Left colon (tissue), 2 donors: ENCODE measurements at places on chromosomes 6 and 20.

- no peak for DNase-seq
Measured at GRCh38 chr20:11796026-11796425, 121.7 kb upstream of the BTBD3 start.

GRCh38 chr6:22943327-22943726 is 374.0 kb downstream of the HDGFL1 start:
- DNase-seq, result no peak

DNA sequence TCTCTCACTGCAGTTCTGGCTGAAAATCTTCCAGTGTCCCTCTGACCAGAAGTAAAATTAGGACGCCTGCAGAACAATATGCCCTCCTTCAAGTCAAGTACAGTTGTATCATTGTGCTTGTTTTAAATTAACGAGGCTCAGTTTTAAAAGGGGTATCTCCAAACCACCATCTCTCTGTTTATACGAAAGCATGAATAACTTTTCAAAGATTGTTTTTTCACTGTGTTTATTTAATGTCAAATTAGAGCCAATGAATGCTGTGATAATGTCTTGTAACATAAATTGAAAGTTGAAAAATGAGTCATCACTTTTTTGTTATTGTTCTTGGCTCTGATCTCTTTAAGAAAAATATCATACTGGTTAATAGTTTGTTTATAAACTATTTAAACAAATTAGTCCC is 230.7 kb upstream of the THEMIS start:
- DNase-seq, result no peak

DNA sequence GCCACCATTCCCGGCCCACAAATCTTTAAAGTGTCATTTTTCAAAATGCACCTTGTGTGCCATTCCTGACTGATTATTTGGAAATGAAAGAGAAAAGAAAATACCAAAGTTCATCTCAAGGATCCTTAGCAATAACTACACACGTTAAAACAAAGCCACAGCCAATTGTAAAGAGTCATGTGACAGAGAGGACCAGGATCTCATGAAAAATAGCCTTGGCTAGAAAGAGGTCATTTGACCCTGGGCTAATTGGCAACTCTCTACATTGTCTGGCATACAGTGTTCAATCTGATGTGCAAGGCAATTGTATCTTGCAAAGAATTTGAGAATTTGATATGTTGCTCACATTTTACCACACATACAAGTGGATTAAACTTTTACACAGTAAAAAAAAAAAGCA is 31.6 kb upstream of the HLA-G start:
- DNase-seq, result no peak

DNA sequence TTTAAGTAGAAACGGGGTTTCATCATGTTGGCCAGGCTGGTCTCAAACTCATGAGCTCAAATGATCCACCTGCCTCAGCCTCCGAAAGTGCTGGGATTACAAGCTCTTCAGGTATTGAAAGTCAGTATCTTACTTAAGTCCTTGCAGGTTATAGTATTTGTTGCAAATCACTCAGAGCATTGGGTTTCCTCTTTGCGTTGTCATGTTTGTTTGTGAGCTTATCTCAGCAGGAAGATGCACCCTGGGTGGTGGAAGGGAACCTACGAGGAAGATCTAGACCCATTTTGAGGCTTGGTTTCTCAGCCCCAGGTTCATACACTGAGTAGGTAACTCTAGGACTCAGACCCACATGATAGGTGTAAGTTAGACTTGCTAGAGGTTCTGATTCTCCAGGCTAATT is 18.6 kb downstream of the MYH7B start:
- DNase-seq, result no peak

- peak; percentile 82 for DNase-seq
Measured at GRCh38 chr20:50762435-50763220, 31.2 kb downstream of the PARD6B start.

DNA sequence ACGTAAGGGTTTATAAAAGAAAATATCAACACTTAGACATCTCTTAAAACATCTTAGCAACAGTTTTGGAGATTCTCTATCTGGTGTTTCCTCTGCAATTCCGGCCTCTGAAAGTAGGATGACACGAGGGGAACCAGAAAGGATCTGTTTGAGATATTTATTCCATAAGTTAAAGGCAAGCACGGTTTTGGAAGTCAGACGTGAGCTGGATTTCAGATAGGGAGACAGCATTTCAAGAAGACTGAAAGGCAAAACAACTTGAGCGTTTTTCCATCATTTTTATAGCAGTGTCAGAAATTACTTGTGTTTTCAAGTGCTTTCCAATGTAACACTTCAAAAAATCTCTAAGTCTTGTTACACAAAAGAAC is 52.9 kb upstream of the BTN3A2 start:
- no peak for DNase-seq

- DNase-seq, result no peak
Measured at GRCh38 chr20:63369724-63370617, 8.8 kb upstream of the CHRNA4 start.
